ENCODE measurements at places on chromosomes 12 and 14. TPM values are rescaled to one million over a fixed set of nuclear protein-coding genes. Genes with fewer than 3 reads are reported as not detected.

DNA sequence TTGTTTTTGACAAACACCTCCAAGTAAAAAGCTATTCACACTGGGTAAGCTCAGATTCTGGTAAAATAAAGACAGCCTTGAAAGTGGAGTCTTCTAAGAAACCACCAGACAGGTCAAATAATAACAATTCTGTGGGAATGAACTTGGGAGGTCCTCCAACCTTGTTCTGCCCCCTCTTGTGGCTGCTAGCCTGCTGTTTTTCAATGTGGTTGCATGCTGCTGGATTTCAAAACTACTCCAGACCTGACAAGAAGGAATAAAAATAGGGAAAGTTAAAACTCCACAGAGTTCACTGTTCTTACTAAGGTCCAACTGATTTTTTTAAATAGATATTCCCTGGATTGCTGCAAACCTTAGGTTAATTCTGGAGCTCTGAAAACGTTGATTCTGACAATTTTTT, 32.2 kb upstream of the RIN3 start:
- no peak for DNase-seq

PRH2 gene
- total RNA-seq = not detected

DNA sequence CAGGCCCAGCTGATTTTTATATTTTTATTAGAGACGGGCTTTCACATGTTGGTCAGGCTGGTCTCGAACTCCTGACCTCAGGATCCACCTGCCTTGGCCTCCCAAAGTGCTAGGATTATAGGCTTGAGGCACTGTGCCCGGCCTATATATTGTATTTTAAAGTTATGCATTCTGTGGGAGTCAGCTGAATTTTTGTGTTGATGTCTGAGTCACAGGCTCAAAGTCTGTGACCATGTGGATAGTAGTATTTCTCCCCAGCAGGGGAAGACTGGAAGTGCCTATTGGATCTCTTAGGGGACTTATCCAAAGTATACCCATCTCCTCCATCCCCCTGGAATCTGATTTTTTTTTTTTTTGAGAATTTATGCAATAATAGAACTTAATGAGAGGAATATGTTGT, 43.8 kb upstream of the ATF1 start:
- DNase-seq = peak; percentile 28

GRCh38 chr12:88834226-88834625, 254.0 kb upstream of the KITLG start:
- peak; percentile 30 for DNase-seq

GRCh38 chr14:104218361-104219180, 80.2 kb downstream of the KIF26A start:
- DNase-seq = no peak

GRCh38 chr12:18872770-18873169, 134.9 kb downstream of the CAPZA3 start:
- no peak for DNase-seq

POLE2 gene
- 6.4 TPM for total RNA-seq

- no peak for DNase-seq
Measured at GRCh38 chr14:104788873-104789663, 6.5 kb downstream of the AKT1 start.

DNA sequence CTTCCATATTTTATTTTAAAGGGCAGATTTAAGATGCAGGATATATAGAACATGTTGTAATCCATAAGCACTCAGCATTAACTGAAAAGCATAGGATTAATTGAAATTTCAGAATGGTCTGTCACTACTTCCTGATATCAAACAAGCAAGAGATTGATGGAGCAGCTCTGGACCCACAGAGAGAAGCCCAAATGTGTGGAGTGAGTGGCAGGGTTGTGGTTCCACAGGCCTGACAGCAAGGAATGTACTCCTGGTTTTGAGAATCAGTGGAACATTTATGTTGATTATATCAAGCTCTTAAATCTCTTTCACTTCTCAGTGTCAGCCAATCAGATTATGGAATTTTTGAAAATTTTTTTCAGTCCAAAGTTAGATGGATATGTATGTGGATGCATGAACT, 267.6 kb upstream of the PRICKLE1 start:
- DNase-seq = no peak

TAS2R43 gene
- not detected for total RNA-seq

DNA sequence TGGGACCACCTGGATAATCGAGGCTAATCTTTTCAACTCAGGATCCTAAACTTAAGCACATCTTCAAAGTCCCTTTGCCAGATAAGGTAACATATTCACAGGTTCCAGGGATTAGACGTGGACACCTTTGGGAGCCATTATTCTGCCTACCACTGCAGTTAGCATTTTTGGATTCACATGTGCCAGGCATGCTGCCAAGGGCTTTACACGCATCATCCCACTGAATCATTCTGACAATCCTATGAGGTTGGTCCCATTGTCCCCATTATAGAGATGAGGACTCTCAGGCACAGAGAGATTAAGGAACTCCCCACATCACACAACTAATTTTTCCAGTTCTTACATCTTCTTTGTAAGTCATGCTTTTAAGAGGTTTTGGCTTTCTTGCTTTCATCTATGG, 34.5 kb downstream of the RTN1 start:
- no peak for DNase-seq

GRCh38 chr12:65670775-65671174, 153.5 kb upstream of the HMGA2 start:
- DNase-seq = peak; percentile 68

GRCh38 chr14:28483506-28483905, 283.1 kb upstream of the FOXG1 start:
- DNase-seq = no peak

- DNase-seq = no peak
Measured at GRCh38 chr14:65198346-65198745, 96.0 kb upstream of the MAX start.

DNA sequence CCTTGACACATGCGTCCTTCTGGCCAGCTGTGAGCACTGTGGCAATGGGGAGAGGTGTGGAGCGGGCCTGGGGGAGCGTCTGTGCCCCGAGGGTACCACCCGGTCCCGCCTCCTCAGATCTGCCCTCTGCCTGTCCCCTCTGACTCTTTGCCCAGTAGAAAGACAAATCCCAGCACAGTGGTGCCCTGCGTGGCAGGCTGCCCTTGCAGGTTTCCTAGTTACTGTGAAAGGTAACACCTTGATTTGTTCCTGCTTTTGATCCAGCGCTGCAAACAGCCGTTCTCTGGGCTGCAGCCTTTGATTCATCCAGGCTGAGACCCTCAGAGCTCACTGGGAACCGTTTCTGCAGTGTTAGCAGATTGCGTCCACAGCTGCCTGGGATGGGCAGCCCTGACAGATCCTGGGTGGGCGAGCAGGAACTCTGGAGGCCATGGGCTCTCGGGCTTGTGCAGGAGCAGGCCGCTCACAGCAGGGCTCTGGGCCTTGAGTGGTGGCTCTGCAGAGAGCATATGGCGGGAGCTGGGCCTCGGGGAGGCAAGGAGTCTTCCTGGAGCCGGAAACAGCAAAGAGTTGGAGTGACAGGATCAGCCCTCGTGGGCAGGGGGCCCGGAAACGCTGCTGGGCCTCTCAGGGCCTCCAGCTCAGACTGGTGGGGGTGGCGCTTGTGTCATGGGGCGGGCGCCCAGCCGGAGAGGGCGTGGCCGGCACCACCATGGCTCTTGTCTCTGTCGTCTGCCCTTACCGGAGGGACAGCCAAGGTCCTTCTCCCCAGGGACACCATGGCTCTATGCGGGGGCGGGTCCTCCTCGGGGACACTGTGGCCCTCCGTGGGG, 16.6 kb downstream of the FBRSL1 start:
- peak; percentile 60 for DNase-seq

EPYC gene
- total RNA-seq = not detected

DNA sequence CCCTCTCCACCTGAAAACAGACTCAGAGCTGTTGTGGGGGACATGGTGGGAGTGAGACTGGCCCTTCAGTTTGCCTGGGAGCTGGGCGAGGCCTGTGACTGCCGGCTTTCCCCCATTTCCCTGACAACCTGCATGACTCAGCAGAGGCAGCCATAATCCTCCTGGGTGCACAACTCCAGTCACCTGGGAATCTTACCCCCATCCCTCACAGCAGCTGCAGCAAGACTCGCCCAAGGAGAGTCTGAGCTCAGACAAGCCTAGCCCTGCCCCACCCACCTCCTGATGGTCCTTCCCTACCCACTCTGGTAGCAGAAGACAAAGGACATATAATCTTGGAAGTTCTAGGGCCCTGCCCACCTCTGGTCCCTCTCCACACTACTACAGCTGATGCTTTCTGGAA, 207.3 kb upstream of the ARID2 start:
- DNase-seq = no peak

GRCh38 chr14:34322940-34323418, 139.1 kb downstream of the SPTSSA start:
- peak; percentile 38 for DNase-seq

MSRB3 gene
- 136 TPM for total RNA-seq

DYRK4 gene
- total RNA-seq = 40.0 TPM

DNA sequence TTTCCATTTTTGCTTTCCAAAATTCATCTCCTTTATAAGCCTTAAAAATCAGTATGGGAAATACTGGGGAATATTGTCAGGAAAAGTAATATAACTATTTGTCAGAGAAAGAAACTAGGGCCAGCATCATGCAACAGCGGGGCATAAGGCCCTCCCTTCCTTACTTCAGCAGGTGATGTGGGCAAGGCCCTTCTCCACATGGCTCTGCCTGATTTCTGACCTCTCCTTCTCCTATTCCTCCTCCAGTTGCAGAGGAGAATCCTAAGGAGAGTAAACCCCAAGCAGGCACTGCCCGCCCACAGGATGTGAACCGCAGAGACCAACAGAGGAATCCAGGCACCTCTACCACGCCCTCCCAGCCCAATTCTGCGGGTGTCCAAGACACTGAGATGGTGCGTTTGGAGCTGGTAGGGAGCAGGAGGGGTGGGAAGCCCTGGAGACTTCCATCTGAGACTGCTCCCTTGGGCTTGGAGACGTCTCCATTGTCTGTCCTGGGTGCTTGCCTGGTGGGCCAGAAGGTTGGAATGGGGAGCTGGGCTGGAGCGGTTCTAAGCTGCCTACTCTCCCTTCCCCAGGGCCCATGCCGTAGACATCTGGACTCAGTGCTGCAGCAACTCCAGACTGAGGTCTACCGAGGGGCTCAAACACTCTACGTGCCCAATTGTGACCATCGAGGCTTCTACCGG, 2.7 kb upstream of the SOAT2 start:
- DNase-seq = no peak

DNA sequence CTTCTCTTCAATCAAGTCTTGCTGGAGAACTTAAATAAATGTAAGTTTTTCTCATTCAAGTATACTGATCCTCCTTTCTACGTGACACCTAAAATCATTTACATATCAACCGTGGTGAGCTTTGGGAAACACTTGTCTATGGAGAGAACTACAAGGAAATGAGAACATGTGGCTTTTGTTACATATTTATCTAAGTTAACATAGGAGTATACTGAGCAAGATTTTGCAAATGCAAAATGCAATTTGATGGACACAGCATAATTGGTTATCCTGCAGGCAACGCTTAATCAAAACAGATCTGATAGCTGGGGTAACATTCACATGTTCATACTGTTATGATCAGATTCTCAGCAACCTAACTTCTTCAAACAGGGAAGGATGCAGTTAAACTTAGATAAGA, 376.3 kb downstream of the TMEM132D start:
- DNase-seq = no peak

NOVA1 gene
- not detected for total RNA-seq

DNA sequence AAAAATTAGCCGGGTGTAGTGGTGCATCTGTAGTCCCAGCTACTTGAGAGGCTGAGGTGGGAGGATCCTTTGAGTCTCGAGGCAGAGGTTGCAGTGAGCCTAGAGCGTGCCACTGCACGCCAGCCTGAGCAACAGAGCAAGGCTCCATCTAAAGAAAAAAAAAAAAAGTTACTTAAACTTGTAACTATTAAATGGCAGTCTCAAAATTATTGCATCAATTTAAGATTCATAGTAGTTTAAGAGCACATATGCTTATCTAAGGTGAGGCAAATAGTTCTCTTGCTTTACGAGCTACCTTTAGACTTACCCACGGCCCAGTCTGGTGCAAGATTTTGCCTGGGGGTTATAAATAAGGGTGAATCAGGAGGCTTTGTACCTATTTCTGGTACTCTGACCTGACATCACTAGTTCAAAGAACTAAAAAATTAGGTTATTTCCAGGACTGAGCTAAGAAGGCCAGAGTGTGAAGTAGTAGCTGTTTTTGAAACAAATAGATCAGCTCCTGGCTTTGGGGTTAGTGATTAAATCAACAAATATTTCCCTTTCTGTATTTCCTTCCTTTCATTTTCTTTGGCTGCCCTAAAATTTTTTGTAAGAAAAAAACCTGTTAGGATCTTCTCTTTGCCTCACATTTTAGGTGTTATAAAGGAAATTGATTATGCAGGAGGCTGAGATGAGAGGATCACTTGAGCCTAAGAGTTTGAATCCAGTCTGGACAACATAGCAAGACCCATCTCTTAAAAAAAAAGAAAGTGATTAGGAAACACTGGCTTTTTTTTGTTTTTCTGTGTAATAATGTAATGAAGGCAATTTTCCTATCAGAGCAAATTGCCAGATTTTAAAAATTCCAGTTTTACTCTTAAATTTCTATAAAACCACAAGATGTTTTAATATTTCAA, 3.6 kb downstream of the MGAT2 start:
- DNase-seq = no peak

DNA sequence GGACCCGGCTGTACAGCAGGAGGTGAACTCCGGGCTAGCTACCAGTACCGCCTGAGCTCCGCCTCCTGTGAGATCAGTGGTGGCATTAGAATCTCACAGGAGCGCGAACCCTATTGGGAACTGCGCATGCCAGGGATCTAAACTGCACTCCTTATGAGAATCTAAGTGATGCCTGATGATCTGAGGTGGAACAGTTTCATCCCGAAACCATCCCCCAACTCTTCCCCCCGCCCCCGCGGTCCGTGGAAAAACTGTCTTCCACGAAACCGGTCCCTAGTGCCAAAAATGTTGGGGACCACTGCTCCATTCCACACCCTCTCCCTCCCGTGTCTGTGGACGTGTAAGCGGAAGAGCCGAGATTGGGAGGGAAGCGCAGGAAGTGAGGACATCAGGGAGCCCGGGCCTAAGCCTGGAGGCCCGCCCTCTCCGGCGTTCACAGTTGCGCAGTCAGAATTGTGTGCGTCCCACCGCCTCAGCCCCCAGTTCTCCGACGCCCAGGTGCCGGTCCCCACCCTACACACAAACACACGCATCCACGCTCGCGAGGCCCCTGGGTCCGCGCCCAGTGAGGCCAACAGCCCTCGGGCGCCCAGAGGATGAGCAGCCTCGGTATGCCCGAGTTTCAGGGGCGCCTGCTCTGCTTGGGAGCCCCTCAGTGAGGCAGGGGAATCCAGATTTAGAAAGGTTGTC, 1.8 kb upstream of the RNASE4 start:
- DNase-seq = peak; percentile 85

- DNase-seq = no peak
Measured at GRCh38 chr14:102194856-102195255, 55.2 kb downstream of the WDR20 start.

GRCh38 chr12:105622220-105622619, 291.7 kb downstream of the C12orf75 start:
- no peak for DNase-seq

DNA sequence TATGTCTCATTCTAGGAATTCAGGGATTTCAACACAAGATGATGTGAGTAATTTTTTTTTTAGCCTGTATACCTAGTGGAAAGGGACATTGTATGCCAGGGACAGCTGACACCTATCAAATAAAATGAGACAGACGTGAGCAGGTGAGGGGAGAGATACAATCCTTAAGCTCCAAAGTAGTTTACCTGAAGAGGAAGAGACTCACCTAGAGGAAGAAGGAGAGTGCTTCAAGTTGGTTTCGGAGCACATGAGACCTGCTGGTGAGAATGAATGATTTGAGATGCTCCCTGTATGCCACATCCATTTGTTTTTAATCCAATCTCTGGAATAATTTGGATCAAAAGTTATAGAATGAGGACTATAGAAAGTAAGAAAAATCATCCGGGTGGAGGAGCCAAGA, 915.4 kb upstream of the FBXO33 start:
- DNase-seq = no peak

GRCh38 chr12:24839268-24839791, 109.6 kb downstream of the BCAT1 start:
- DNase-seq = peak; percentile 8
